ENCODE measurements at places on chromosomes 5 and 9.

DNA sequence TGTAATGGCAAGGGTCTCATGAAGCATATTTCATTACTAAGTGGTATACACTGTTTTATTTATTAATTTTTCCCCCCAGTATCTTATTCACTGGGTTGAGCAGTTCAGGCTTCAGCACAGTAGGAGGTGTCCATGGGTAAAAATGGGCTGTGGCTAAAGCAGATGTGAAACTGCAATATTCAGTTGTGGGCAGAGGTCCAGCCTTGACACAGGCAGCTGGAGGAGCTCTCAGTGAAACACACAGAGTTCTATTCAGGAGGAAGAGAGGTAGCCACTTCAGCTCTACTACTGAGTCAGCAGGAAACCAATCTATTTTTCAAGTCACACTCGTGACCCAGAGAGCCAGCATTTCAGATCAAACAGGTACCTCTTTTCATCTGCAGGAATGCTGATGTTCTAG lies 418.3 kb downstream of the CDH10 start:
- no peak for DNase-seq

DNA sequence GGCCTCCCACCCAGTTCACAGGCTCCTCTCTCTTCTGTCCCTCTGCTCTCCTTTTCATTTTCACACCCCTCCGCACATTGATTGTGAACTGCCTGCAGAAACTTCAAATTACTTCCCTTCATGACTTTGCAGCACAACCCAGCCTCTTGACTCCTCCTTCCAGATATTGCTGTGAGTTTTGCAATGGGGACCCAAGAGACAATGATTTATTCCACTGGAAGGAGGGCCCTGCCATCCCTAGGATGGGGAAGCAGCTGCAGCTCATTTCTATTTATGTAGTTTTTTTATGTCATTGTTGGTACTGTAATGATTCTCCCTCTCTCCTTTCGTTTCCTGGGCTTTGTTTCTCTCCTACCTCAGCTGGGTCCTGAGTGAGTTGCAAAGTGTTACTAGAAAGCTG lies 364.9 kb downstream of the ICE1 start:
- DNase-seq: no peak

GRCh38 chr5:156595132-156595787 lies 254.8 kb upstream of the PPP1R2B start:
- DNase-seq: no peak

DNA sequence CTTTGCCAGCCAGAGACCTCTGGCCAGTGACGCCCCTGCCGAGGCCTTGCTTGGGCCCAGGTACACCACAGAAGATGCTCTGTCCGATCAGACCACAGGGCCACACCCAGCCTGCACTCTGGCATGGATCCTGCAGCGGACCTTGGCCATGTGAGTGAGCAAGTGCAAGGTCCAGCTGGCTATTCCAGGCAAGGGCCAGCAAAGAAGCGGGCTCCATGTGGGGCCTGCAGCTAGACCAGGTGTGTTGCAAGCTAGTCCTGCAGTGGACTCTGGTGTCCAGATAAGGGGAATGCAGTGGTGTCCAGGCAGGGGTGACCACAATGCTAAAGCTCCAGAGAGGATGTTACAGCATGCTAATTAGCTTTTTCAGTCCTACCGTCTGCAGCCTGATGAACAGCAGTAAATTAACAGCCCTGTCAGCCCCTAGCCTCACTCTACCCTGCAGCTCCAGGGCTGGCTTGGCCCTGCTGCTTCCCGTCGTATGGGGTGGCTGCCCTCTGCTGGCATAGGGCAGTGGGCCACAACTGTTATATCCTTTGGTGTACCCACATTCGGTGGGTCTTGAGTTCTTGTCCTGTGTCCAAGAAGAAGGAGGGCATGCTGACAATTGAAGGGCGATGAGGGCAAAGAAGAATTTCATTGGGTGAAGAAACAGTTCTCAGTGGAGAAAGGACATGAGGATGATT lies 284.5 kb upstream of the POU5F2 start:
- no peak for DNase-seq

- DNase-seq: no peak
Observed at GRCh38 chr5:91225848-91226686, 157.1 kb downstream of the ARRDC3 start.

GRCh38 chr9:94178927-94179326 lies 80.2 kb upstream of the ZNF169 start:
- no peak for DNase-seq
